Frontal cortex (tissue), 4 donors: ENCODE measurements at places on chromosomes 16 and 17.
A peak's percentile ranks its signal among the peaks of the same experiment; 100 is the strongest.

GRCh38 chr17:12928736-12929135 lies 89.1 kb downstream of the ELAC2 start:
- no peak for DNase-seq

DNA sequence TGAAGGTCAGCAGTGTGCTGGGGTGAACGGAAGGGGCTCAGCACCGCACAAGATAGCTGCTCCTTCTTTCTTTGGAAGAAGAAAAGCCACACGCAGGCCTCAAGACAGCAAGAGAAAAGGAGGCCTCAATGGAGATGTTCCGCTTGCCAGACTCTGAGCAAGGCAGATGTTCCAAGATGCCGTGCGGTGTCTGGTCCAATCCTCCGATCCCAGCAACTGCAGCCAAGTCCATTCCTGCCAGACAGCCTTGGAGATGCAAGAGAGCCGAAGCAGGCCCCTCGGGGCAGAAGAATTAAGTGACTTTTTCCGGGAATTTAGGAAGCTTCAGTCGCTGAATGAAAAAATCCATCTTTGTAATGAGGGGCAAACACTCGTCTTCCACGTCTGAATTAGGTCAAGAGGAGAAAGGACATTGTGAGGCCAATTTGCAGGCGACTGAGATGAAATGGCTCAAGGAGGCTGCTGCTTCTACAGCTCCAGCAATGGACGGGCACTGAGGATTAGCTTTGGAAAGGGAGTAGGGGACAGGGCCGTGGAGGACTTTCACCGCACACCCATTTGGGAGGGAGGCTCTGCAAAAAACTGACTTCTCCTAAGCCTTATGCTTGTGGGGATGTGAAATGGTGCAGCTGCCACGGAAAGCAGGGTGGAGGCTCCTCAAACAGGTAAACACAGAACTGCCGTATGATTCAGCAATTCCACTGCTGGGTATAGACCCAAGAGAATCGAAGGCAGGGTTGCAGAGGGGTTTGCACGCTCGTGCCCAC lies 44.7 kb downstream of the RPH3AL start:
- DNase-seq, result no peak

DNA sequence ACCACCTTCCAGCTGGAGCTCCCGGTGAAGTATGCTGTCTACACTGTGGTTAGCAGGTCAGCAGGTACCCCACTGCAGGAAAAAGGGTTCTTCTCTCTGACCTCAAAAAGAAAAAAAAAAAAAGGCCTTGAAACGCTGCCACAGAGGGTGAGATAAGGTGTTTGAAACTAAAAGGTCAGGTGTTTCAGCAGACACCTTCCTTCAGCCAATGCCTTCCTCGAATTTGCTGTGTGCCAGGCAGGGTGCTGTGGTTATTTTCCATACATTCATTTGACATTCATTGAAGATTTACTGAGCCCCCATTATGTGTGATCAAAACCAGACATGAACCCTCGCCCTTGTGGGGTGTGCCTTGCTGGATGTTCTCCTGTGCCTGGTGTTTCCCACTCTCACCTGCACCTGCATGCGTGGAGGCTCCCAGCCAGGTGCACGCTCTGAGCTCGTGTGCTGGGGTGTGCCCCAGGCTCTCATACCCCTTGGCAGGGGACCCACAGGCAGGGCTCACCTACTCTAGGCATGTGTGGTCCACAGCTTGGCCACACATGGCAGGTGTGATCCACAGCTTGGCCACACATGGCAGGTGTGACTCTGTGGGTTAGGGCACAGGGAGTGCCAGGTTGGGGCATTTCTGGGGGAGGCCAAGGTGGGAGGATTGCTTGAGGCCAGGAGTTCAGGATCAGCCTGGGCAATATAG lies 15.8 kb upstream of the ITGAD start:
- DNase-seq, result no peak

- DNase-seq, result no peak
Observed at GRCh38 chr16:17396762-17397498, 73.8 kb downstream of the XYLT1 start.

DNA sequence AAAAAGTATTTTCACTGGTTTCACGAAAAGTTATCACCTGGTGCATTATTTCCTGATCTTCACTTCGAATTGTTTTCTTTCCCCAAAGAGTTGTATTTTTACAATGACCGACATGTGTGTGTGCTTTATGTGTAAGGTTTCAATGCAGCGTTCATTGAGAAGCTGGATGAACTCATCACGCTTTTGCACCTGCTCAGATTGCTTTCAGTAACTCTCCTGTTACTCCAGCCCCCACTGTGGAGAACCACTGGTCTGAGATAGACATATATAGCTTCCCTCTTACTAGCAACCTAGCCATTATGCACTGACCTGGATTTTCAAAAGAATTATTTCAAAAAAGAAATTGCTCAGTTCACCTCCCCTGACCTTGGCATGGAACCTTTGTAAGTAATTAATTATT lies 178.3 kb upstream of the CHMP6 start:
- no peak for DNase-seq

GRCh38 chr17:18235743-18236256 lies 10.4 kb downstream of the LLGL1 start:
- no peak for DNase-seq

GRCh38 chr16:6753553-6753952 lies 579.1 kb upstream of the RBFOX1 start:
- no peak for DNase-seq

GRCh38 chr17:72879877-72880276 lies 212.6 kb downstream of the SLC39A11 start:
- DNase-seq, result no peak

GRCh38 chr17:14351493-14351892 lies 50.6 kb downstream of the HS3ST3B1 start:
- no peak for DNase-seq

- DNase-seq, result no peak
Observed at GRCh38 chr16:80253741-80254140, 287.1 kb upstream of the DYNLRB2 start.

DNA sequence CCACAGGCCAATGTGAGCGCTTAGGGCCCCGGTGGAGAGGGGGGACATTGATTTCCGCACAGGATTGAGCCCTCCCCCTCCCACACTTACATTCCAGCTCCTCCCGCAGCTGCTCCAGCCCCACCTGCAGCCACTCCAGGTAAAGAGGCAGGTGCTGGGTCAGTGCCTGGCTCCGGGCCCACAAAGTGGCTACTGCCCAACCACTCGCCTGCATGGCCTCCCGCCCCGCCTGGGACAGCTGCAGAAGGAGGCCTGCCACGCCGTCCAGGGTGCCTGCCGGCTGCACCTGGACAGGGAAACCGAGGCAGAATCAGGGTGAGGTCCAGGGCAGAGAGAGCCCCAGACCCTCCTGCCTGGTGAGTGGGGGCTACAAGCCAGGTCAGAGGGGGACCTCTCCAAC lies 46.3 kb downstream of the RMI2 start:
- no peak for DNase-seq

GRCh38 chr17:7403977-7404736 lies at the start of gene TMEM256:
Gene TMEM256 (minus strand): TSS chr17:7404097. CDS start chr17:7404084, 13 bp downstream.
- DNase-seq, result peak; percentile 94

DNA sequence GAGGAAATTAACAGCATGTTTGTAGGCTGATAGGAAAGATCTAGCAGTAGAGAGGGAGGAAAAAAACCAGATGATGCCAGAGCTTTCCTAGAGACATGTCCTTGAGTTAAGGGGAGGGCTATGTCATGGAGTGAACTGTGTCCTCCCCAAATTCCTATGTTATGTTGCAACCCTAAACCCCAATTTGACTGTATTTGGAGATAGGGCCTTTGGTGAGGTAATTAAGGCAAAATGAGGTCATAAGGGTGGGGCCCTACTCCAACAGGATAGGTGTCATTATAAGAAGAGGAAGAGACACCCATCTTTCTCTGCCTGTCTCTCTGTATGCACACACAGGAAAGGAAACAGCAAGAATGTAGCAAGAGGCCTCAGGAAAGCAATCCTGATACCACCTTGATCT lies 195.3 kb upstream of the AXIN2 start:
- DNase-seq, result no peak

- DNase-seq, result no peak
Observed at GRCh38 chr17:82096709-82097183, 1.3 kb downstream of the FASN start.

DNA sequence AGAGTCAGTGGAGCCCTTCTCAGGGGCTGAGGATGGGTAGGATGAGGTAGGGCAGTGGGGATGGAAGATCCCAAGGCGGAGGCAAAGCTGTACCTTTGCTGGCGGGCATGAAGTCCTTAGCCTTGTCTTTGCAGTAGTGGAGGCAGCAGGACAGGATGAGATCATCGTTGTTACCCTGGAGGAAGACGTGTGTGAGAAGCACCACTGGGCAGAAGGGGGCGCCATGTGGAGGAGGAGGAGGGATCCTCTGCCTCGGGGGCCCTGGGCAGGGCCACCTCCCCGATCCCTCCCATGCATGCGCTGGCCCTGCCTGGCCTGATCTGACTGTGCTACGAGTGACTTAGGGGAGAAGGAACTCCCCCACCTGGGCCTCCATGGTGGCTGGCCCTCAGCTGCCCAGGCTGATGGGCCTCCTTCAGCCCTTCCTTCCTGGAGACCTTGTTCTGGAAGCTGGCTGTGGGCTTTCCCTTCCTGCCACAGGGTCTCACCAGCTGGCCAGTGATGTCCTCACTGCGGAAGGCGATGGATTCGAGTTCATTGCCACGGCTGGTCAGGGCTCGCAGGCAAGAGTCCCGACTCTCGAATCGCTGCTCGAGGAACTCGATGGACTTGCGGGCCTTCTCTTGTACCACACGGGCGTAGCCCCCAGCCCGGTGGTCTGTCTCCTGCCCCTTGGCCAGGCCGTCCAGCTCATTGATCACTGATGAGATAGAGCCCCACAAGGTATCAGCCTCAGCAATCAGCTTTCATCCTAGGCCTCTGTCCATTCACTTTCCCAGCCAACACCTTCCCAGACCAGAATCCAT lies 10.3 kb downstream of the HIC1 start:
- no peak for DNase-seq

- peak; percentile 52 for DNase-seq
Observed at GRCh38 chr16:1706386-1707192, 594 bp downstream of the MAPK8IP3 start.

DNA sequence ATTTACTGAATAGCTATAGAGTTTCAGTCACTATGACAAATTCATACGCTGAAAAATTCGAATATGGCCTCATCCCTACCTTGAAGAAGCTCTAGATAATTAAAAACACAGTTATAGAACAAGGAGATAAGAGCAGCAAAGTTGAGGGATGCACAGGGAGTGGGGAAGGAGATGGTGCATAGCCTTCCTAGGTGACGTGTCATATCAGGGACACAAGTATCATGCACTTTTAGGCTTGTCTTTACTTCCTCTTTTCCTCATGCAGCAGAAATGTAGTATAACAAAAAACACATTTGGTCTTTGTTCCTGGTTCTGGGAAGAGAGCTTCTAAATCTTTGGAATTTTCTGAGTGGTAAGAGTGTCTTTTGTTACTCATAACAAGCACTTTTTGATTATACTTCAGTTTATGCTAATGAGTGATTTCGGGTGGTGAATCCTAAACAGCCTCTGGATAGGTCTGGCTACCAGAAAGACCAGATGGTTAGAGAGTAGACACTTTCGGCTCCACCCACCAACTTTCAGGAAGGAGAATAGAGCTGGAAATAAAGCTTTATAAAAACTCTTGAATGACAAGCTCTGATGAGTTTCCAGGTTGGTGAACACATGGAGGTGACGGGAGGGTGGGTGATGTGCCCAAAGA lies 341.4 kb downstream of the UTP18 start:
- DNase-seq, result no peak

DNA sequence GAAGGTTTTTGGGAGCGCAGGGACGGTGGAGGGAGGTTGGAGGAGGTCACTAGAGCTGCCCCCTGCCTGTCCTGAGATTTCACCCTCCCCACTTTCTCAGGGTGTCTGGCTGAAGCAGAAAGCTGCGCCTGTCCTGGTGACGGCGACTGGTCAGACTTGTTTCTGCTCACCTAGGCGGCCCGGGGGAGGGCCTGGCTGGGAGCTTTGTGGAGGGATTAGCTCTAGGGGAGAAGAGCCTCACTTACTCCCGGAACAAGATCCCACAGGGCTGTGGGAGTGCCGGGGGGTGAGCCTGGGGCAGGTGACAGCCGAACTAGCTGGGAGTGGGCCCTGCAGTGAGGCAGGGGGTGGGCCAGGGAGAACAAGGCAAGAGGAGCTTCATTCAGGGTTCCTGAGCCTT lies 11.5 kb downstream of the NHERF1 start:
- DNase-seq, result no peak

GRCh38 chr16:75593825-75594820 lies 27.9 kb downstream of the GABARAPL2 start:
- DNase-seq, result no peak

GRCh38 chr17:31510308-31511194 lies 119.1 kb downstream of the RAB11FIP4 start:
- no peak for DNase-seq

DNA sequence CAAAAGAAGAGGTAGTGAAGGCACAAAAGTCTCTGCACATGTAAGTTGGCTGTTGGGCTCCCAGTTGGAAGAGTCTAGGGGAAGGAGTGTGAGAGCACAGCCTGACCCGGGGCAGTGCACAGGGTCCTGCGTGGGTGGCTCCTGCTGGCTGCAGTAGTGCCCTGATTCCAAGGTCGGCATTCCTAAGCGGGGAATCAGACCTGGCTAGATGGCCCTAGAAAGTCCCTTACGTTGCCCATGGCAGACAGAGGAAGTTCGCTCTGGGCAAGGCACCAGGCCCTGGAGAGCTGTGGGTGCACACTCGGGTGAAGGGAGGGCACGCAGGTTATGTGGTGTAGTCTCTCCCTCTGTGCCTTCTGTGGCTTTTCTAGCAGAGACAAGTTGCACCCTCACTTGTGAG lies 22.8 kb upstream of the SLC5A11 start:
- DNase-seq, result no peak

DNA sequence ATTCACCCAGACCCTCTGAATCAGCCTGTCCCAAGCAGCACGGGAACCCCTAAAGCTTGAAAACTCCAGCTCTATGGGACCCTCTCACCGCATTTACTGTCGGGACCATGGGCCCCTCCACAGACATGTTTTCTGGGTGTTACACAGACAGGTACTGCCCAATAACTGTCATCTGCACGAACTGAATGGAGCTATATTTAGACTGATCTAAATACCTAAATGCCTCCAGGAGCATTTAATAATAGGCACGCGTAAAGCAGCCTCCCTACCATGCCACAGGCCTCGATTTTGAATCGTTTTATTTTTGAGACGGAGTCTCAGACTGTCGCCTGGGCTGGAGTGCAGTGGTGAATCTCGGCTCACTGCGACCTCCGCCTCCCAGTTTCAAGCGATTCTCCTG lies 49.7 kb downstream of the EMP2 start:
- DNase-seq, result no peak

GRCh38 chr17:70882504-70882903 lies 713.2 kb downstream of the KCNJ2 start:
- DNase-seq, result no peak

DNA sequence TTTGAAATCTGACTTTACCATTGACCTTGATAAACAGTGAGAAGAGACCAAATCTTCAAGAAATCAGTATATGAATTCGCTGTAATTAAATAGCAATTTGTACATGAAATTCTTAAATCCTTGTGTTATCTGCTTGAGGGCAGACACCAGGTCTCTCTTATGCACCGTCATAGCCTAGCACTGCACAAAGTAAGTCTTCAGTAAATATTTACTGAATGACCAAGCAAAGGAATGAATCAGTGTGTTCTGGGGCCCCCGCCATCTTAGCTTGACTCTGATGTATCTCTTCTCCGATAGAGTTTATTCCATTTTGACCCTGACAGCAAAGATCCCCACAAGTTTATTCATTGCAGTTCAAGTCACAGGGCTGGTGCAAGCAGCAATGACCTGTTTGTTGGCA lies 328.0 kb downstream of the TMEM114 start:
- no peak for DNase-seq
